Articular chondrocyte of knee joint (primary cell): ENCODE measurements at places on chromosomes 7 and 10. TPM values are rescaled to one million over a fixed set of nuclear protein-coding genes. Genes with fewer than 3 reads are reported as not detected.

Gene FAM13C
- total RNA-seq, result 7.9 and 10.7 TPM in 2 replicates

Gene FRMPD2
- total RNA-seq, result not detected in 2 replicates

Gene NAT16
- 0.11 TPM in 1 of 2 replicates, not detected in the other for total RNA-seq

Gene FBXO24
- 0.13 and 0.43 TPM in 2 replicates for total RNA-seq

Gene GALNT17
- total RNA-seq, result under 0.01 and 0.26 TPM in 2 replicates

Gene CFAP43
- total RNA-seq, result 0.78 and 1.2 TPM in 2 replicates

Gene BTBD16
- total RNA-seq, result not detected in 2 replicates

Gene SRRM3
- total RNA-seq, result 0.91 and 1.1 TPM in 2 replicates
